Activated CD4-positive, alpha-beta memory T cell treated with anti-CD3 and anti-CD28 coated beads for 36 hours (primary cell): ENCODE measurements at places on chromosomes 2 and 18. TPM values are rescaled to one million over a fixed set of nuclear protein-coding genes. Genes with fewer than 3 reads are reported as not detected.

SMC6 gene
- total RNA-seq: 22.7 TPM

ALPI gene
- total RNA-seq: not detected

CDCA7 gene
- 64.1 TPM for total RNA-seq

EEF1B2 gene
- total RNA-seq: 1,180 TPM

LOXHD1 gene
- 0.05 TPM for total RNA-seq

- DNase-seq: no peak
These were observed 128.9 kb downstream of the FIGN start for GRCh38 chr2:163606878-163607277.

DNA sequence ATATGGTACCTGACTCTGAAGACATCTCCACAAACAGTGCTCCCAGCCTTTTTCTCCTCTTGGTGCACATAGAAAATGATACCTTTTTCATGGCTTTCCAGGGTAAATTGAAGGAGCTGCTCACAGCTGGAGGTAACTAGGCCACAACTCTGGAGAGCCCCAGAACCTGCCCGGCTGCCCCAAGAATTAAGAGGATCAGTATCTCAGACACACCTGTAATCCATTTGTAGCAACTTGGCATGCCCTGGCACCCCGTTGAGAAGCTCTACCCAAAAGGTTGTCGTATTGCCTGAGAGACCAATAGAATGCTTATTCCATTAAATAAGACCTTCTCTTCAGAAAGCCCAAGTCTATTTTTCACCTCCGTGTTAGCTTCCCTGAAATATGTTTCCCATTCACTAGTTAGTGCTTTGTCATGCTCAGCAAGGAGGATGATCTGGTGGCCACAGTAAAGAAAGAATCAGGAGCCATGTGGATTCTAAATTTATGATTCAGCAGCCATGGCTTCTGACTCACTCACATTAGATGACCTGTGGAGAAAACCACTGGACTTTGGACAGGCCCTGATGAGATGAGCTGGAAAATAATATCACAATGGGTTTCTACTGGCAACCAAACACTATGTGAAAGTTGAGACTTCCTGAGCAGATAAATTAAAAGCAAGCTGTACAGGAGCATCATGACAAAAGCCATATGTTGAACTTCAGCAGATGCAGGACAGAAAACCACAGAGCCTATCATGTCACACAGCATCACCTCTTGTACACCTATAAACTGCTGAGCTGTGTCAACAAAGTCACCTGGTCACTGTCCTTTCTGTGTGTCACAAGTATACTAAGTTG lies 253.3 kb upstream of the OSR1 start:
- no peak for DNase-seq

DNA sequence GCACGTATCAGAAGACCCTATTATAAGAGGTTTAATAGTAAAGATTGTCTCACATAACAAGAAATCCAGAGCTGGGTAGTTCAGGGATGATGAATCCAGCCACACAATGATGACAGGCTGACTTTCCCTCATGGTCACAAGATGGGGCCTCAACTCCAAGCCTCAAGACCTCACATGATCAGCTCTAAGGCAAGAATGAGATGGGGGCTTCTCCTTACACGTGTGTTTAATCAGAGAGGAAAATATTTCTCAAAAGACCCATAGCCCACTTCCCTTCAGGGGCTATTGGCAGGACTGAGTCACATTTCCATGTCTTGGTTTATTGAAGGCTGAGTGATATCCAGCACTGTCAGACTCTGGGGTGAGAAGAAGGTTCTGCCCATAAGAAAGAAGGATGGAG lies 100.2 kb upstream of the FOSL2 start:
- peak; percentile 18 for DNase-seq

GRCh38 chr2:85826990-85827878 lies 61.6 kb downstream of the ST3GAL5 start:
- DNase-seq: peak; percentile 86

DNA sequence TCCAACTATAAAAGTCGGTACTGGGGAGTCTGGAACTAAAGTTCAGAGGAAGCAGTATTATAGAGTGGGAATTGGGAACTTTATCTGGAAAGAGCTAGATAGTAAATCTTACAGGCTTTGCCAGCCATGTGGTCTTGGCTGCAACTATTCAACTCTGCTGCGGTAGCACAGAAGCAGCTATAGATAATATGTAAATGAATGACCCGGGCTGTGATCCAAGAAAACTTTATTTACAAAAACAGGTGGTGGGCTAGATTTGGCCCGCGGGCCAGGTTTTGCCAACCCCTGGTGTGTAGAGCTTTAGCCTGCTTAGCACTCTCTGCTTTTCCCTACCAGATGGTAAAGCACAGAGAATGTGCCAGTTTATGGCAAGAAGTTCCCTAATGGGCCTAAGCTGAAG lies 70.8 kb downstream of the TNP1 start:
- no peak for DNase-seq

DNA sequence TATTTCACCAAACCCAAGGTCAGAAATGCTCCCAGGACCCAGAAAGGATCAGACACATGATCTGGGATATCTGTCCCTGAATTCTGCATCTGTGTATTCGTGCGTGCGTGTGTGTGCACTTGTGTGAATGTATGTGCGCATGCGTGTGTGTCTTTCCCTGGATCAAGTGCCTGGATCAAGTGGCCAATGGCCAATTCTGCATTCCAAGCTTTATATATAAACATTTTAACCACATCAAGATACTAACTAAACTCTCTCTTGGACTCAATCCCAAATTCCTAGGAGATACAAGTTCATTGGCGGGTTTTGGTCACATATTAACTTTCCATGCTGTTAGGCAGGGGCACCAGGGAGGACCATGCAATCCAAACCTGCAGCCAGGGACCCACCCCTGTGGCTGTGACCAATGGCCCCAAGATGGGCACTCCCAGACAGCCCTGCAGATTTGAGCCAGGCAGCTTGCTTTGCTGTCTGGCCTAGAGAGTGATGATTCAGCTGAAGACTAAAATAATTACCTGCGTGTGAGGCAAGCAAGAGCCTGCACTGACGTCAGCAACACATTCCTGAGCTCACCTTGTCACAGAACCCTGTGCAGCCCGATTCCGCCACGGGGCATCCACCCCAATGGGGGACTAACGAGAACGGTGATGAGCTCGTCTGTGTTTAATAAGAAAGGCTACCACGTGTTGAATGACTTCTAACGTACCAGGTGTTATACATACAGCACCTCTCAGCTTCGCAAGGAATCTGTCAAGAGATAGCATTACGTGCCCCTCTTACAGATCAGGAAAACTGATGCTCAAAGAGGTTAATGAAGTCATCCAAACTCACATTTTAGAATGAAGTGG lies 45.3 kb upstream of the ROCK2 start:
- DNase-seq: no peak

GRCh38 chr2:127620866-127621265 lies 25.1 kb upstream of the GPR17 start:
- no peak for DNase-seq

DNA sequence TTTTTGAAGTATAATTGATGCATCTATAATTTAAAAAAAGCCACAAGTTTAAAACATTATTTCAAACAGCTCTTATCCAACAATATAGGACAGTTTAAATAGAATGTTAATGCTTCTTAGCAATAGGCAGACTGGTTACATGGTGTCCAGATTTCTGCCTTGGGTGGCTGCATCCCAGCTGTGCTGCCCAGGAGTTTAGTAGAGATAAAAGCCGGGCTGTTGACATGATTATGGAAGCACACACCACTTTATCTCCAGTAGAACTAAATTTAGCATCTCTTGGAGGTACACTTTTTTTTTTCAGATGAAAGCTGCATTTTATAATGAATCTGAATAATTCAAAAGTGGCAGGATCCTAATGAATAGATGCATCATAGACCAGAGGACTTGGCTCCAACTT lies 309.7 kb downstream of the PLCL1 start:
- DNase-seq: no peak

GRCh38 chr2:118638453-118638852 lies 209.0 kb downstream of the EN1 start:
- no peak for DNase-seq

GRCh38 chr2:22359071-22359672 lies 1025.8 kb upstream of the KLHL29 start:
- DNase-seq: no peak
